Inflammatory macrophage treated with lipopolysaccharide for 4 hours (primary cell): ENCODE measurements at places on chromosomes 1 and 21.

- peak; percentile 80 for DNase-seq
These were observed 323.7 kb downstream of the PLPP3 start for GRCh38 chr1:56255516-56256152.

- peak; percentile 64 for DNase-seq
These were observed 7.6 kb downstream of the NHLH1 start for GRCh38 chr1:160374306-160375110.

- DNase-seq, result no peak
These were observed 233.3 kb downstream of the BRINP3 start for GRCh38 chr1:190244406-190244805.

DNA sequence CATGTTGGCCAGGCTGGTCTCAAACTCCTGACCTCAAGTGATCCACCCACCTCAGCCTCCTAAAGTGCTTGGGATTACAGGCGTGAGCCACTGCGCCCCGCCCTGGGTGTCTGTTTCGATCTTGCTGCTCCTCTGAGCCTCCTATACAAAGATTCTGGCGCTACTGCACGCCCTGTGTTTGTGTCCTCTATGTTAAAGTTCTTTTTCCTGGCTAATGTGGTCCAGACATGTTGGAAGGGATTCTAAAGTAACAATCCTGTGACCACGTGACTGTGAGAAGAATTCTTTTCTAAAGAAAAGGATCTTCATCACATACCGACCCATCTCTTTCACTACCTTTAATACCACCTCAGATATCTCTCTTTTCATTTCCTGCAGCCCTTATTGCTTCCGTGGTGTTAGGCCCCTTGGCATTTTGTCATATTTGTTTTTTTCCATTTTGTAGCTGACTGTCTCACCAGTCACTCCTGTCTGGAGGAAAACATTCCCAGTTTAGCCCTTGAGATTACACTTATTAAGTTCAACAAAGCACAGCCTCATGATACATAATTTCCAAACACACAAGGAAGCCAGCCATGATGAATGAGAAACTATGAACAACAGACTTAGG lies 27.2 kb upstream of the ENO1 start:
- DNase-seq, result no peak

DNA sequence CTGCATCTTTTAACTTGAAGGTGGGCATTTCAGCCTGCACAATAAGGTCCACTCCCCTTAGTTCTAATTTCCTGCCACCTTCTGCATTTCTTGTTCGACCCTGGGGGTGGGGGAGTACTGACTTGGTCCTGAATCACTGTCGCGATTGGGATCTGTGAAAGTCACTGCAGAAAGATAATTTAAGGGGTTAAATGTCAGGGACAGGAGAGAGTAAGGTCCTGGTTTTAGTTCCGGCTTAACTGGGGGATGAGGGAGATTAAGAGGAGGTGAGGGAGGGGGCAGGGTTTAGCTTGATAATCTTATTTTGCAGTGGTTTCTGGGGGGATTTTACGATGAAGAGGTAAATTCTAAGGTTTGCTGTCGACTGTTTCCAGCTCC lies 128.1 kb downstream of the MRPS6 start:
- DNase-seq, result no peak

- DNase-seq, result no peak
These were observed 10.3 kb downstream of the ADGRB2 start for GRCh38 chr1:31753707-31754349.

- no peak for DNase-seq
These were observed 128.0 kb upstream of the KCNK2 start for GRCh38 chr1:214954617-214954949.

- DNase-seq, result no peak
These were observed 36.4 kb downstream of the DNM3 start for GRCh38 chr1:171877701-171878100.

DNA sequence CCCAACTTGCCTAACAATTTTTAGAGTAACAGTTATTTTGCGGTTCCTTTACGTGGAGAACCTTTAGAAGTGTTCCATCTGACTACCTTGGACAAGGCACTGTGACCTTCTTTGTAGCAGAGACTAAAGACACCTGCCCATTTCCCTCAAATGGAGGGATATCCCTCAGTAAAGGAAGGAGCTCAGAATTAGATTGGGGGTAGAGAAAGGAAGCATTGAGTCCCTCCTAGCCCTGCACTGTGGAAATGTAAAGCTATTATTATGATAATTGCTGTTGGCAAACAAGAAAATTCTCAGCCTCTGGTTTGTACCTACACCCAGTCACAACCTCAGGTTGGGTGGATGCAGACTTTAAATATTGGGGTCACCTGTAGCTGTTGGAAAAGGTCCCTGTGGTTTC lies 72.6 kb upstream of the MACF1 start:
- no peak for DNase-seq

DNA sequence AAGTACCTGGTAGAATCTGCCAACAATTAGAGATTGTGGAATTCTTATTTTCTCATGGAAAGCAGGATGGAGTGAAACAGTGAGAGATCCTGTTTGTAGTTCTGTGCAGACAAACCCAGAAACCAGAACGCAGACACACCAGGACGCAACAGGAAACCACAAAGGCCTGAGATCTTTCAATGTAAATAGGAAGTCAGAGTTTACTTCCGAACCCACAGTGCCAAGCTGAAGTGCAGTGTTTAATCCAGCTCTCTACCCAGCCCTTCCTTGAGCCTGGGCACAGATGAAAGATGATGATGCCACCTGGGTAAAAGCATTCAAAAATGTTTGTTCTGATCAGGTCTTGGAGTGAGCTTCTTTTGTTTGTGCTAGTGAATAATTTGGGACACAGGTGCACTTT lies 244.2 kb upstream of the HOOK1 start:
- DNase-seq, result peak; percentile 73
